NCI-H1092 treated with DMSO at 0.1 percent for 48 hours (cell line): ENCODE measurements at places on chromosomes 12 and 14.

- DNase-seq: no peak
These were observed 3.7 kb upstream of the DHRS4L2 start for GRCh38 chr14:23984891-23985602.

GRCh38 chr12:113207613-113208040, 13.6 kb upstream of the TPCN1 start:
- DNase-seq: no peak

DNA sequence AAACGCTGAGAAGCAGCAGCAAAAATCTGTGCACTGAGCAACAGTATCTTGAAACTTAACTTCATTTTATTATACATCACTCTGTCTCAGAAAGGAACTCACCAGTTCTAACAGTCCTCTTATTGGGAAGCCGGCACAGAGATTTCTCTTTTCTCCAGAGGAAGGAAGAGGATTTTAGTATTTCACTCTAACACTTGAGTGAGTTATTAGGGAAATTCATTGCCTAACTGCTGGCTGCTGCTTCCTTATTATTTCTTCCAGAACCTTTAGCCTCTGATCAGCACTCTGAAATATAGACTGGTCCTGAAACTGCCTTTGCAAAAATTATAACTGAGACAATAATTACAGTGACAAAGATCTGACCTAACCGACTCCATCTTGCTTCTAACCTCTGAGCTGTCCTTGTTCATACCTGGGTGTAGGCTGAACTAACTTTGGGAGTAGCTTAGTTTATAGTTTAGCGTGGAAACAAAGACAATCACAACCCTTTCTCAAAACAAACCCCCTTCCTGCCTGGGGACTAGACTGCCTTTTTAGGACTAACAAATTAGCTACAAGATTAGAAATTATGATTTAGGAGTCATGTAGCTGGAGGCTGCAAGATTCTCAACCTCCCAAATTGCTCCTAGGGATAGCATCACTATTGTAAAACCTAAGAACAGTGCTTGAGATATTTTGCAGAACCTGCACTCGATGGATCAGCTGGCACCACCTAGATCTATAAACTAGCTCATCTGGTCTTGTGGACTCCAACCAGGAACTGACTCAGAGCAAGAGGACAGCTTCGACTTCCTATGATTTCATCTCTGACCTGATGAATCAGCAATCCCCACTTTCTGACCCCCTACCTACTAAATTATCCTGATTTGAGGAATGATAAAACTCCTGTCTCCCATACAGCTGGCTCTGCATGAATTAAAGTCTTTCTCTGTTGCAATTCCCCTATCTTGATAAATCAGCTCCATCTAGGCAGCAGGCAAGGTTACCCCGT, 117.5 kb downstream of the DYRK2 start:
- no peak for DNase-seq

DNA sequence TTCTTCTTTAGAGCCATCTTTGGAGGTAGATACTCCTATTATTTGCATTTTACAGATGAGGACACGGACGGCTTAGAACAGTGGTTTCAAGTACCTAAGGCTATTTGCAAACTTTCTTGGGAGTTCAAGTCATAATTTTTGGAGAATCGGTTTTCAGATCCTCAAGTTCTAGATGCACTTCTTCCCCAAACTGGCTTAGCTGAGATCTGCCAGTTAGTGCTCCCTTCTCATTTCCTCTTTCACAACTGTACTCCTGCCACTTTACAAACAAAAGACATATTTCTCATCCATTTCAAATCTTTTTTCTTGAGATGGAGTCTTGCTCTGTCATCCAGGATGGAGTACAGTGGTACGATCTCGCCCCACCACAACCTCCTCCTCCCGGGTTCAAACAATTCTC, 77.3 kb downstream of the HELB start:
- no peak for DNase-seq

DNA sequence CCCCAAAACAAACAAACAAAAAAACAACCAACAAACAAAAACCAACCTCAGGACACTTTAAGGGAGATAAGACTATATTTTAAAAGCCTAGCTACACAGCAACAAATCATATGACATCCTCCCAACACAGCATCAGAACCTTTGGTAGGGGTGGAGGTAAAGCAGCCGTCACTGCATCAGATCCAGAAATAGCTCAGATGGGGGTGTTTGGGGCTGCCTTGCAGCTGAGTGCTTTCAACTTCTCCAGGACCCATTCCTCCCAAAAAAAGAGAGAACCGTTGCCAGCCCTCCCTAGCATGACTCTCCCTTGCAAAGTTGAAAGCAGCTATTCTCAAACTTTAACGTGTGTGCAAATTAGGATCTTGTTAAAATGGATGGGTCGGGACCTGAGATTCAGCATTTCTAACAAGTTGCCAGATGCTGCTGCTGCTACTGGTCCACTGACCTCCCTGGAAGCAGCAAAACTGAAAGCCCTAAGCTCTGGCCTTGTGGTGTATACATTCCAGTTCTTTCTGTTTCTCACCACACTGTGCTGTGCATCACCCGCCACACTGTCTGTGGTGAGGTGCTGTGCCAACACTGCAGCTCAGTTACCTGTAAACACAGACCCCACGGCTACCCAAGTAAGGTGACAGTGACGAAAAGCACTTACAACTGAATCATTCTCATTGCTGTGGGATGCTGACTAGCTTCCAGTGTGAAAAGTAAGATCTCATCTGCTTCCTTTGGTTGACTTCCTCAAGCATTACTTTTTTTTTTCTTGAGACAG, 54.0 kb downstream of the SLC38A1 start:
- no peak for DNase-seq
